ENCODE measurements at places on chromosomes 2 and 18. TPM values are rescaled to one million over a fixed set of nuclear protein-coding genes. Genes with fewer than 3 reads are reported as not detected.

RNU2-63P gene
- 6.9 TPM for total RNA-seq

DOK6 gene
- total RNA-seq: 2.2 TPM

POU3F3 gene
- not detected for total RNA-seq

DNA sequence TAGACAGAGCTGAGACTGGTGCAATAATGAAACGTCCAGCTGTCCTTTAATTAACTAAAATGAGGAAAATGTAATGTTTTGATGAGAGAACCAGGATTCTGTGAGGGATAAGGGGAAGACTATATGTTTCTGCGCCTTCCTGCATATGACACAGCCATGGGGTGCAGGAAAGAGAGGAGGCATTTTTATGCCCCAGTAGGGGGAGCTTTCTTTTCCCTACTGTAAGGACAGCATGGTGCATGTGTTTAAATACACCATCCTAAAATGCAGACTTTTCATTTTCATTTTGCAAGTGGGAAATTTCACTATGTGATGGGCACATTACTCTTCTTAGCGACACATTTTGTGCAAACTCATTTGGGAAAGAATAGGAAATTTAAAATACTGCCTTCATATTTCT, 446.1 kb downstream of the ARHGAP15 start:
- DNase-seq: no peak
- no peaks in the 10 kb centered on the region for H3K36me3 ChIP-seq
- no peak overlapping the region for H3K27ac ChIP-seq
- H3K27me3 ChIP-seq: no peaks in the 10 kb centered on the region
- no peak overlapping the region for H3K4me3 ChIP-seq
- H3K4me1 ChIP-seq: no peaks in the 10 kb centered on the region

BOK gene
- 110 TPM for total RNA-seq

ZNF892 gene
- total RNA-seq: 11.2 TPM

- H3K4me1 ChIP-seq: no peaks in the 10 kb centered on the region
- H3K4me3 ChIP-seq: no peak overlapping the region
- DNase-seq: no peak
- H3K27ac ChIP-seq: no peak overlapping the region
- no peaks in the 10 kb centered on the region for H3K27me3 ChIP-seq
- no peaks in the 10 kb centered on the region for H3K36me3 ChIP-seq
Observed at GRCh38 chr2:206452242-206452641, 8.9 kb downstream of the ADAM23 start.

DNA sequence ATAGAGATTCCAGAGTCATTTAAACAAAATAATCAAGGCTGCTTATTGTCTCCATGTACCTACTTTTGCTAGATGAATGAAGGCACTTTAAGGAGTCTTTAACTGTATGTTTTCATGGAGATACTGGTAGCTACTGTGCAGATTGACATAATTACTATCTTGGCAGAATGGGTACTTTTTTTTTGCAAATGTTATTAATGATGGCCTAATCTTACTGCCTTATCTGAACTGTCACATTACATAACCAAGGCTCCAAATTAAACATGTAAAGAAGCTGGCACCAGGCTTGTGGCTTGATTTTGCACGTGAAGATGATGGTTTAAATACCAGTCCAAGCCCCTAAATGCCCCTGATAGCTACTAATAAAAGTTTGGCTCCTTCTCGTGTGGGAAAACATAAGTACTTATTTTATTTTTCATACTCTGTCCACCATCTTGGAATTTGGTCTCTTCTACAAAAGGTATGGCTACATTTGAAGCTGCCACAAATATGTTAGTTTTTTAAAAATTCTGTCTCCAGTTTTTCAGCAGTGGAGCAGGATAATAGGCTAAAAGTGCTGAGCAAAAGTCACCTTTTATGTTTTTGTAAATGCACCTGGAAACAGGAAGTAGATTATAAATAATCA, 4.1 kb downstream of the TRIB2 start:
- no peak overlapping the region for H3K27ac ChIP-seq
- peaks cover 8% of the 10 kb centered on the region for H3K36me3 ChIP-seq
- H3K27me3 ChIP-seq: peaks cover 12% of the 10 kb centered on the region
- H3K4me3 ChIP-seq: no peak overlapping the region

DNA sequence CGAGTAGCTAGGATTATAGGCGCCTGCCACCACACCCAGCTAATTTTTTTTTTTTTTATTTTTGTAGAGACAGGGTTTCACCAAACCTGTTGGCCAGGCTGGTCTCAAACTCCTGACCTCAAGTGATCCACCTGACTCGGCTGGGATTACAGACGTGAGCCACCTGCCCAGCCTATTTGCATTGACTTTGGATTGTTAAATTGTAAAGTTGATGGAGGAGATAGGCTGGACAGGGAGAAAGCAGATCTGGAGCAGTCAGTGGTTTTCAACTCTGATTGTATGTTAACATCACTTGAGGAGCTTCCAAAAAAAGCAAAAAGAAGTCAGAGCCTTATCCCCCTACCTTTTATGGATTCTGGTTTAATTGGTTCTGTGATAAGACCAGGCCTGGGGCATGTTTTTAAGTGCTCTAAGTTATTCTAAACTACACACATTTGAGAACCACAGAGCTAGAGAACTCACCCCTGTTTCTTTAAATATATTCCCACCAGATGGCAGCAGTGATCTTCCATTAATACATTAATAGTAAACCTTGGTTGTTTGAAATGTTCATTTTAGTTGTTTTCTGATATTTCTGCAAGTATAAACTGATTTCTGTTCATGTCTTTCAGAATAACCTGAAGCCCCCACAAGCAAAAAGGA, 7.5 kb downstream of the C2orf49 start:
- no peaks in the 10 kb centered on the region for H3K27me3 ChIP-seq
- peaks cover 19% of the 10 kb centered on the region for H3K36me3 ChIP-seq
- H3K4me1 ChIP-seq: no peaks in the 10 kb centered on the region
- no peak for DNase-seq

GRCh38 chr2:164581050-164581449, 40.2 kb downstream of the GRB14 start:
- H3K27me3 ChIP-seq: peaks cover 1% of the 10 kb centered on the region
- DNase-seq: no peak
- H3K27ac ChIP-seq: no peak overlapping the region
- H3K4me1 ChIP-seq: peaks cover 3% of the 10 kb centered on the region
- H3K4me3 ChIP-seq: no peak overlapping the region
- no peaks in the 10 kb centered on the region for H3K36me3 ChIP-seq

RTP5 gene
- total RNA-seq: not detected

DNA sequence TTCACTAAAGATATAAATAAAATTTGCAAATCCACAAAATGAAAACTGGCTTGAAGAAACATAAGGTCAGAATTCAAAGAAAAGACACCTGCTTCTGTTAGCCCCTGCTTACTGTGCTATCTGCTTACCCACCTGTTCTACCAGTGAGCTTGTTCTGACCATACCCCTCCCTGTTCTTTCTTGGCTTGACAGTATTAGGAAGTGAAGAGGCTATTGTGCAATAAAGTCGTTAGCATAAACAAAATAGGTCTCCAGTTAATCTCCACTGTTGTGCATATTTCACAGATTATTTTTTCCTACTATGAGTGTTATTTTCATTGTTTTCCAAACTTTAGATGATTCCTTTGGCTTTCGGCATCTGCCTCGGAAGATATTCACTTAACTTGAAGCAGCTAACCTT, 322.1 kb downstream of the CCDC85A start:
- no peak overlapping the region for H3K27ac ChIP-seq
- no peak for DNase-seq
- H3K27me3 ChIP-seq: no peaks in the 10 kb centered on the region
- H3K4me1 ChIP-seq: no peaks in the 10 kb centered on the region

ANKRD62 gene
- total RNA-seq: 0.13 TPM

- no peak overlapping the region for H3K4me3 ChIP-seq
- DNase-seq: no peak
- H3K27me3 ChIP-seq: no peaks in the 10 kb centered on the region
- H3K27ac ChIP-seq: no peak overlapping the region
- peaks cover 3% of the 10 kb centered on the region for H3K36me3 ChIP-seq
Observed at GRCh38 chr2:236744716-236745115, 175.1 kb downstream of the ACKR3 start.

ANKRD30B gene
- total RNA-seq: not detected

SFTPB gene
- not detected for total RNA-seq

DNA sequence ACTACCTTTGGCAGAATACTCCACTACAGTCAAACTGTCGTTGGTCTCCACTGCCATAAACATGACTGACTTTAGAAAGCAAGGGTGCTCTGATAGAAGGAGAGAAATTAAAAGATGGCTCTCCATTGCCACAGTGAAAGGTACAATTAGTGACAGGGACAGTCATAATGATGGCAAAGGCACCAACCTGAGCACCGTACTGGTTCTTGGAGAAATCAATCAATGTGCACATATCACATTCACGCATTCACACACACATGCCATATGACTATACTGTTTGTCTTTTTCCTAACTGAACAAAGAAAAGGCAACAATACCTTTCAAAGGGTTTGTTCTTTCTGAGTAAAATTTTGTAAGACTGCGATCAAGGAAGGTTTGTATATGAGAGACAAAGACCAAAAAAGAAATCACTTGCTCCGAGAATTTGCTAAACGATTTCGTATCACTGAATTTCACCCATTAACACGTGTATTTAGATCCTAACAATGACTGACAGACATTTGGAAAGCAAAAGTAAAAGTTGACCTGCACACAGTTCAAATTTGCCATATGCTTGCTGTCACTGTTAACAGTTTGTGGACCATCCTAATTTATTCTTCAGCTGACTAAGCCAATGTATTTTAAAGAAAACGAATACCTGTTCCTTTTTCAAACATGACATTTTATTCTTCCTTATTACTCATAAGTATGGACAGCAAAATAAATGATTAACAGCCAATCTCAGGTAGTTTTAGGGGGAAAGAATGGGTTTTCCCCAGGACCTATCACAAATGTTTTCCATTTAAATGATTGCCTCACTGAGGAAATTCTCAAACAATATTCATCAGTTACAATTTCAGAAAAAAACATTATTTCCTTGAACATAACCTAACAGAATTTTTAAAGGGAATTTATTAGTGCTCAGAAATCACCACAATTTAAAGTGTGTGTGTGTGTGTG, 644.4 kb downstream of the ZEB2 start:
- no peaks in the 10 kb centered on the region for H3K4me1 ChIP-seq
- no peaks in the 10 kb centered on the region for H3K36me3 ChIP-seq
- H3K27me3 ChIP-seq: peaks cover 2% of the 10 kb centered on the region
- H3K4me3 ChIP-seq: no peak overlapping the region
- H3K27ac ChIP-seq: no peak overlapping the region
- no peak for DNase-seq

PROKR1 gene
- 0.38 TPM for total RNA-seq

DNA sequence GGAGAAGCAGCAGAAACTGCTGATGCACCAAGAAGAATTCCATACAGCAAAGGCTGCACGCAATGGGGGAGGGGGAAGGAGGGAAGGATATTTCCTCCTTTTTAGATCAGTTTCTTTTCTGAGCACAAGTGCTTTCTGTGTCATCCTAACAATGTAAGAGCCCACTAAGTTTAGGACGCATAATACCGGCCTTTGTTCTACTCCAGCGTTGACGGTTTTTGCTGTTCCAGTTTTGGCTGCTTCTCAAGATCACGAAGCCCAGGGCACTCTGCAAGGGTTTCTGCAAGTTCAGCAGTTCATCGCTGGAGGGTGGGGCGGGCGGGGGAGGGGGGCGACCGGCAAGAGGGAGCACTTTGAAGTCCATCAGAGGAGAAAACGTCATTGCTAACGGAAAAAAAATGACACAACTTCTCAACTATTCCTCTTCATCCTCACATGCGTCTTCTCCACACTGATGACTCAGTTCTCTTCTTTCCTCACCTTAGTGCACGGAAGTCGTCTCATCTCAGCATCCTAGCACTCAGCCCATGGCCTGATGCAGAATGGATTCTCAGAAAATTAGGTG, 8.7 kb downstream of the FAM178B start:
- H3K27me3 ChIP-seq: no peaks in the 10 kb centered on the region
- H3K4me1 ChIP-seq: no peaks in the 10 kb centered on the region
- no peak overlapping the region for H3K27ac ChIP-seq
- H3K4me3 ChIP-seq: no peak overlapping the region
- no peaks in the 10 kb centered on the region for H3K36me3 ChIP-seq
- DNase-seq: no peak

DNA sequence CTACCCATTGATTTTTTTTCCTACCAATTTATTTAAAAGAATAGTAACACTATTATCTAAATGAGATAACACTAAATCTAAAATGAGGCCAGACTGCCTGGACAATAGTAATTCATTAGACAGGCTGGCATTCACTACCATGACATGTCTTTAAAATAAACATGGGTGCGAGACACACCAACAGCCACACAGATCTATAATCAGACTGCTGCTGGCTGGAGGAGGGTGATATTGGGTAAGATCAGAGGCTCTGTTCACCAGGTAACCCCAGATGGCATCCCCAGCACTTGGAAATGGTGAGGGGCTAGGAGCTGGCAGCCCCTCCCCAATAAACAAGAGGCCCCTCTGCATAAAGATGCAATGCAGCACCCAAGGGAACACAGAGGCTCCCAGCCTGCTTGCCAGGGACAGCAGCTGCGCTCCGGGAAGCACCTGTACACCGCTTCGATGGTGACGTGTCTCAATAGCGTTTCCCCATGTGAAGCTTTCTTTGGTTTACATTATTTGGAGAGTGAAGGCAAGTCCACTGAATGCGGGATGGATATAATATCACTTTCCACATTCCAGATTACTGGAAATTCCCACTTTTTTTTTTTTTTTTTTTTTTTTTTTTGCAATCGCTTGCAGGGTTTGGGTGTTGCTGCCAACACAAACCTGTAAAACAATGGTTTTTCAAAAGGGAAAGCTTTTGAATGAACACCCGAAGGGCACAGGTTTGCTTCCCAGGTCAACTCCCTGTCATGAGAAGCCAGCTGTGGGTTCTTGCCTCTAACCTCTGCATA, 159.0 kb downstream of the ZNF516 start:
- peaks cover 1% of the 10 kb centered on the region for H3K27me3 ChIP-seq
- no peak overlapping the region for H3K27ac ChIP-seq

DNA sequence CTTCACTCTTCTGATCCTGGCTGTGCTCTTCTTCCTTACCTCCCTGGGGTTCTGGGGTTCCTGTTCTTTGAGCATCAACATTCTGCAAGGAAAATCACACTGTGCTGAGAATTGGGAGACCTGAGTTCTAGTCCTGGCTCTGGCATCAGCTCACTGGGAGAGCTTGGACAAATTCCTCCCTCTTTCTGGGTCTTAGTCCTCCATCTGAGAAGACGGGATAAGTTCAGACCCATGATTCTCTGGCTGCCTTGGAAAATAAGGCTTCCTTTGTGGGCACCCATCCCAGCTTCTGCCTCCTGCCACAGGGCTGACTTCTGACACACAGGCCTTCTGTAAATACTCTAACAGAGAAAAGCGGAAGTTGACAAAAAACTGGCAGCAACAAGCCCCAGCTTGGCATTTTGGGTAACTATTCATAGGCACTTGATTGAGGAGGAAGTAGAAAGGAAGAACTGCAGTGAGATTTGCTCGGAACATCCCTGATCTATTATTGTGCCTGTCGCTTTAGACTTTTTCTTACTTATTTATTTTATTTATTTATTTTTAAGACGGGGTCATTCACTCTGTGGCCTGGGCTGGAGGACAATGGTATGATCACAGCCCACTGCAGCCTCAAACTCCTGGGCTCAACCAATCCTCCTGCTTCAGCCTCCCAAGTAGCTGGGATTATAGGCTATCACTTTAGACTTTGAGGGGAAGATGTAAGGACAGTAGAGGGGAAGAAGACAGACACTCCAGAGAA, 7.9 kb downstream of the PCBP1 start:
- H3K4me1 ChIP-seq: peaks cover 3% of the 10 kb centered on the region
- no peak overlapping the region for H3K4me3 ChIP-seq
- peaks cover 5% of the 10 kb centered on the region for H3K27me3 ChIP-seq
- DNase-seq: no peak
- no peaks in the 10 kb centered on the region for H3K36me3 ChIP-seq
- H3K27ac ChIP-seq: no peak overlapping the region
